ENCODE measurements at places on chromosomes 7 and 10.

DNA sequence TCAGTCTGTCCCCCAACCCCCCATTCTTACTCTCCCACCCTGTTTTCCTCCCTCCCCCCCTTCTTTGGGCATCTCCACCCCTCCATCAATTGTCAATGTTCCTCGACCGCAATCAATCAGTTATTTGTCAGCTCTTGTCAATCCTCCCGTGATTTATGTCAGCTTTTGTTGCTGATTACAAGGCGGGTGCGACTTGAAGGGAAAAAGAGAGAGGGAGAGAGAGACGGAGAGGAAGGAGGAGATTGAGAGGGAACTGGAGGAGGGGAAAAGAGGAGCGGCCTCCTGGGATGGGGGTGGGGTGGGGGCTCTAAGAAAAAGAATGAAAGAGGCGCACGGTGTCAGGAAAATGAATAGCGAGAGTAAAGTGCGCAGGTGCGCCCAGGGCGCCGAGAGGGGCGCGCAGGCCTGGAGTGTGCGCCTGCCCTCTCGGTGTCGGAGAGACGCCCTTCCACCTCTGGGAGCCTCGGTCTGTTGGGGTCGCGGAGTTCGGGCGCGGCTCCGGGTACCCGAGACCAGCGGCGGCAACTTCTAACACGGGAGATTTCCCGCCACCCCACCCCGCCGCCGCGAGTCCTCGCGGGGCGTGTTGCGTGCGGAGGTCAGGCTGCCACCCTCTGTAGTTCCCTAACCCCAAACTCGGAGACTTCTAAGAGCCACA, 1.1 kb upstream of the ZNF503 start:
- no peak for DNase-seq

- no peak for DNase-seq
These were observed 91.5 kb downstream of the RBM20 start for GRCh38 chr10:110735620-110736027.

DNA sequence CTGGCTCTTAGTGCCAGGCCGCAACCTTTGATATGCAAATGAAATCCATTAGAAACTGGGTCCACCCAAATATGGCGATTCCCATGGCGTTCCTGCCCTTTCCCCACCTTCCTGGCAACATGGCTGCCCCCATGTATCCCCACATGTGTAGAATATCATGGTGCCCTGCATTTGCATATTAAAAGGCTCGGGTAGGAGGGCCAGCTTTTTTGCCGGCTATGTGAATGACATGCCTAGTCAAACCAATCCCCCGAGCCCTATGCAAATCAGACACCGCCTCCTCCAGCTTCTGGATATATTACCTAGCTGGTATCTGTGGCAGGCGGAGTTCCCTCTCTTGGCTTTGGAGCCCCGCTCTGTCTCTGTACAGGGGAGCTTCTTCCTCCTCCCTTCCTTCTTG, 18.3 kb downstream of the MMS19 start:
- no peak for DNase-seq

- no peak for DNase-seq
These were observed 86.6 kb downstream of the ABLIM1 start for GRCh38 chr10:114571316-114571999.

DNA sequence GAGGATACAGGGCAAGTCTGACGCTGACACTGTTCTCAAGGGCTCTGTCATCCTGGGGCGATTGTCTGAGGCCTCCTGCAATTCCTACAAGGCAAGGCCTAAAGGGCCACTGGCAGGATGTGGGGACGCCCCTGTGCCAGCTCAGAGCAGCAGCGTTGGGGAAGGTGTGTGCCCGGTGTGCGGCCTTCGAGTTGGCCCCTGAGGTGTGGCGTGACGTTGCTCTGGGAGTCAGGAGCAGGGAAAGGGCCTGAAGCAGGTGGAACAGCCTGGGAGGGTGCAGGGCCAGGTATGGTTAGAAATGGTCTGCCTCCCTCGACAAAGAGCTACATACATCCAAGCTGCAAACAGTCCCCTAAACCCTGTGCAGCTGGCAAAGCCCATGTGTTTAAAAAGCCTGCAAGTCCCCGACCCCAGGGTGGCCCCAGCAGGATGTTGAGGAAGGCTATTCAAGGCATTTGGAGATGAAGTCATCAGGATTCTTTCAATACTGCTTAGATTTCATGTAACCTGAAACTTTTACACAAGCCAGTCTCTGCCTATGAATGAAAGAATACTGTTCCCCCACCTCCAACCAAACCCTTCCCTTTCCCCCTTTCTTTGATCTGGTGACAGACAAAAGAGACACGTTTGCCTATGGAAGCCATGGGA, 142.5 kb upstream of the TNS3 start:
- no peak for DNase-seq

- no peak for DNase-seq
These were observed 176.4 kb downstream of the GATA3 start for GRCh38 chr10:8230902-8231301.

- no peak for DNase-seq
These were observed 222.3 kb upstream of the MKLN1 start for GRCh38 chr7:131105294-131105798.

GRCh38 chr7:69328516-69328915, 269.8 kb upstream of the AUTS2 start:
- DNase-seq = no peak

- no peak for DNase-seq
These were observed 311.0 kb downstream of the ANKRD30A start for GRCh38 chr10:37436357-37436756.

GRCh38 chr10:87054373-87055295, 34.5 kb downstream of the FAM25A start:
- DNase-seq = no peak

DNA sequence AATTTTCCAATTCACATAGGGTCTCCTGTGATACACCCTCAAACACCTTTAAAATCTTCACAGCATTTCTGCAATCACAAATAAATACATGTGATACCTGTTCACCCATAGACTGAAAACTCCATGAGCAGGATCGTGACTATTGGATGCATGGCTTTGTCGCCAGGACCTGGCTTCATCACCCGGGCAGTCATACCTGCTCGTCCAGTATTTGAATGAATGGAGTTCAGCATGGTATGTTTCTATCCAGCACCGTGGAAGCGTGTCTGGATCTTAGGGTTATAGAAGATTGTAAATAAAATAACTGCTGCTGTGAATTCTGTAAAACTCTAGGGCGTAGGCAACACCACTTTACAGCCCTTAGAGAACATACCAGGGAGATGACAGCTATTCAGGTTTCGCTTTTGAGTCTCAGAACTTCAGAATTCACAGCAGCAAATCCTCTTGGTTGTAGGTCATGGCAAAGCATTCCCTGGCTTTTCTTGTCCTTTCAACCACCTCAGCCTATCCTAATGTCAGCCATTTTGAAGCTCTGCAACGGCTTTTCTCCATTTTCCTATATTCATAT, 47.4 kb upstream of the USP6NL start:
- no peak for DNase-seq

DNA sequence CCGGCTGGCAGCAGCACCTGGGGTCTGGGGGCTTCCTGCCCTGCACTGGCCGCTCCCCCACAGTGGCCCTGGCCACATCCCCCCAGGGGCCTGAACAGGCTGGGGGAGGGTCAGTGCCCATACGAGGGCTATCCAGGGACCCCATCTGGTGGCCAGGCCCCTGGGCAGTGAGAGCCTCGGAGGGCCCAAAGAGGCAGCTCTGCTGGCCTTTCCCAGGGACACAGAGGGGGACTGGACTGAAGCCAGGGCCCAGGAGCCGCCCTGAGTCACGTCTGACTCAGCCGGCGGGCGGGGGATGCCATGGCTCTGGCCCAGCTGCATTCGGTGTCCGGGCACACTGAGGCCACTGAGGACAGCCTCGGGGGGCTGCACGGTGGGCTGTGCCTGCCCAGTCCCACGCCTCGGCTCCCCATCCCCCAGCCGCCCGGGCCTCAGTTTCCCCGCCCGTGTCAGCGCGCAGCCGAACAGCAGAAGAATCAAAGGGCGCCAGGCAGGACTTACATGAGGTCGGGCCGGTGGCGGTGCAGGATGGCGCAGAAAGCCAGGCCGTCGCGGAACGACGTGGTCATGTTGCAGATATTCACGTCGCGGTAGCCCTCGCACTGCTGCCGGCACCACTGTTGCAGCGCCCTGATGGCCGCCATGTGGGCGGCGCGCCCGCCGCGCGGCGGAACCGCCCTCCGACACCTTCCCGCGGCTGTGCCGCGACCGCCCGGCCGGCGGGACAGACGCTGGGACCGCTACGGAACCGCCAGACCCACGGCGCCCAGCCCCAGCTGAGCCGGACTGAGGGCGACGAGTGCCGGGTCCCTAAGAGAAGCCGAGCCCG, at the start of gene MICALL2:
MICALL2 (minus strand) TSS at position 788 of the 829 bp plus-strand sequence; CDS start at position 644, 144 bp downstream.
- DNase-seq = no peak

GRCh38 chr10:106540645-106541044, 623.9 kb downstream of the SORCS1 start:
- no peak for DNase-seq

GRCh38 chr10:20274571-20274970, 458.3 kb downstream of the PLXDC2 start:
- DNase-seq = no peak
